ENCODE measurements at places on chromosomes 2 and 18. TPM values are rescaled to one million over a fixed set of nuclear protein-coding genes. Genes with fewer than 3 reads are reported as not detected.

CD8B2 gene
- not detected for total RNA-seq

SATB2 gene
- 14.8 TPM for total RNA-seq

HOXD3 gene
- total RNA-seq = not detected

VWC2L gene
- not detected for total RNA-seq

PDCD1 gene
- total RNA-seq = 0.08 TPM

NCKAP5 gene
- total RNA-seq = not detected

HAUS1 gene
- total RNA-seq = 45.8 TPM

ANKRD30B gene
- not detected for total RNA-seq

ANKRD30BL gene
- not detected for total RNA-seq

VSNL1 gene
- not detected for total RNA-seq

GULP1 gene
- 77.2 TPM for total RNA-seq

EPAS1 gene
- 16.5 TPM for total RNA-seq

HSBP1L1 gene
- total RNA-seq = not detected

DTNA gene
- 12.4 TPM for total RNA-seq

INPP5D gene
- 0.47 TPM for total RNA-seq

ATOH8 gene
- 98.9 TPM for total RNA-seq

DNA sequence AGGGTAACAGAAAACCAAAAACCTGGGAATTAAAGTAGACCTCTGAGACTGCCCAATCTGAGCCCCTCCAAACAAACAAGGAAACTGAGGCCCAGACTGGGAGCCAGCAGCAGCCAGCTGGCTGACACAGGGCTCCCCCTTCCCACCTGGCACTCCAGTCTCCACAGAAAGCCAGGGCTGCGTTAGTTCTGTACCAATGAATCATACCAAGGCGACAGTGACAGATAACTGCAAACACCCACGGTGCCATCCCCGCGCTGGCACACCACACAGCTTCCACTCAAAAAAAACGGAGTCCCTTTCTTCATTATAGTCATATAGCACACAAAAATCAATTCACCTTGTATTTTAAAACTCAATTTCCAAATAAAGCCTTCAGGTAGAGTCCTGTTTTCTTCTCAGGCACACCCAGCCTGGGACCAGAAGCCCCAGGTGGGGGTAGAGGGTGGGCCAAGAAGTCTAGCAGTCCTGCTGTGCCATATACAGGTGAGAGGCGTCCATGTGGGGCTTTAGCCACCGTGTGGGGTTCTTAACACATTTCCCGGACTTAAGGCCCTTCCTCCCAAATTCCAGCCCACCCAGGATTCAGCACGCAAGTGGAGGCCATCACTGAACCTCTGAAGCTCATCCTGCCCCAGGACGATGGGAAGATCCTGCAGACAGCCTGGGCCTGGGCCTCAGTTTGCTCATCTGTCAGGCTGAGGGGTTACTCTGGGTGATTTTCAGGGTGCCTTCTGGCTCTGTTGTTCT is 1.2 kb downstream of the PER2 start:
- H3K4me3 ChIP-seq = peak overlapping the region; percentile 63
- H3K4me1 ChIP-seq = peaks cover 31% of the 10 kb centered on the region
- DNase-seq = peak; percentile 17
- H3K36me3 ChIP-seq = no peaks in the 10 kb centered on the region

DNA sequence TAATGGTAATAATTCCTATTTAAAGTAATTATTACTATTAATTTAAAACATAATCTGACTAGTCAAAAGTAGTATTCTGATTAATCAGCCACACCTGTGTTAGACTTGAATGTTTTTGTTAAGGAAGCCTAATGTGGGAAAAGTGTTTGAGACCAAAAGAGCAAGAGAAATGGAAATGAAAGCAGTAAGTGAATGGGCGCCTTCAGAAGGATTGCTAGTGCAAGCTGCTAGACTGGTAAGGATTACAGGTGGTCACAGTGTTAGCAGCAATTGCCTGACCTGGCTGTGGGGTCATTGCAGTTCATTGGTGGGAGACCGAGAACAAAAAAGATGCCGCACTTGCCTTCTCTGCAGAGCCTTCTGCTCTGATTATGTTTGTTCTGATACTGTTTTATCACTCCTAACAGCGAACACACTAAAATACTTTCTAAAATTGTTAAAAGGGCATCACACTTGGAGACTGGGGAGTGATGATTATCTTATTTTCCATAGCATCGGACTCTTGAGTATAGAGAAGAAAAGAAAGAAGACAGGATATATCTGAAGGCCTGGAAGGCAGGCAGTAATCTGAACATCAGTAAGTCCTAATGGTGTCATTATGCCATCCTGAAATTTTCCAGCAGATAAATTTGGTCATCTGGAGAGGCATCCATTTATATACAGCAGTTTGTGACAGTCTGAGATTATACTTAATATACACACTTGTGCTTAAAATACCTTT is 5.8 kb downstream of the SOCS6 start:
- H3K27me3 ChIP-seq = no peaks in the 10 kb centered on the region
- no peak overlapping the region for H3K4me3 ChIP-seq
- H3K27ac ChIP-seq = no peak overlapping the region
- H3K4me1 ChIP-seq = no peaks in the 10 kb centered on the region

DNA sequence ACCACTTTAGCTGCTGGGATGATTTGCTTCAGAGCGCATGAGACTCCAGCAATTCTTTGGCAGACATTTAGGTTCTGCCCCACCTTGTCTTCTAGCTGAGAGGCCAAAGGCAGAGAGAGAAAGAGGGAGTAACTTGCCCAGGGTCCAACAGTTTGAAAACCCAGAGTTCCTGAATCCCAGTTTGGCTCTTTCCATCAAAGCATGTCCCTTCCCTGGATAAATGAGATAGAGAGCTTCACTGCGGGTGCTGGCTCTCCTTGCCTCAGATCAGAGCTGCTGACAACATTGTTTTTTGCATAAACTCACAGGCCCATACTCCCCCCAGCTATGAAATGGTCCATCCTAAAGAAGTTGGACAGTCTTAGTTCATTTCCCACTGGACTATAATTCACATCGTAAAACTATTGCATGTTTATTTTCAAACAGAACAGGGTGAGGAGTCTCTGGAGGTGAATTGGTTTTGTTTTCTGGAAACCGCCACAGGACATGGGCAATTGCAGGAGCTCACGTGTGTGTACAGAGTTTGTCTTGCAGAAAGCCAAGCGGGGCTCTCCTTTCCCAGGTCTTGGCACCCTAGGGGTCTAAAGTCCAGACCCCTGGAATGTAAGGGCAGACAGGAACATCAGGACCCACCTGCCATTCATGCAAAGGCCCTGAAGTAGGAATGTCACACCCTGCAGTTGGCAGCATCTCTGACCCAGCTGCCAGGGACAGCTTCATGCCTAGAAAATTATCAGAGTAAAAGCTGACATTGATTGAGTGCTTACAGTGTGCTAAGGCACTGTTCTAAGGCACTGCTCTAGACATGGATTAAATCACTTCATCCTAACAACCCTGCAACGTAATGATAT is 25.0 kb upstream of the SLC14A2 start:
- H3K27ac ChIP-seq = no peak overlapping the region
- peaks cover 15% of the 10 kb centered on the region for H3K4me1 ChIP-seq
- no peak overlapping the region for H3K4me3 ChIP-seq
- no peaks in the 10 kb centered on the region for H3K27me3 ChIP-seq
- no peak for DNase-seq

- H3K27ac ChIP-seq = no peak overlapping the region
- no peak overlapping the region for H3K4me3 ChIP-seq
- no peaks in the 10 kb centered on the region for H3K27me3 ChIP-seq
- DNase-seq = no peak
These were observed 230.2 kb upstream of the TNP1 start for GRCh38 chr2:217090024-217090473.

- H3K36me3 ChIP-seq = 0 out of 2 replicates have a peak, but pooled peaks cover 3% of the 10 kb centered on the region
- no peaks in the 10 kb centered on the region for H3K4me1 ChIP-seq
- no peaks in the 10 kb centered on the region for H3K27me3 ChIP-seq
- DNase-seq = no peak
These were observed 31.9 kb downstream of the SPAG16 start for GRCh38 chr2:213316001-213316735.

GRCh38 chr2:20173064-20173463 is 51.9 kb downstream of the SDC1 start:
- no peaks in the 10 kb centered on the region for H3K36me3 ChIP-seq
- no peak overlapping the region for H3K27ac ChIP-seq
- H3K4me3 ChIP-seq = no peak overlapping the region
- H3K27me3 ChIP-seq = peaks cover 11% of the 10 kb centered on the region

GRCh38 chr18:54939361-54939917 is 19.8 kb downstream of the CCDC68 start:
- no peaks in the 10 kb centered on the region for H3K4me1 ChIP-seq
- no peak for DNase-seq
- H3K27ac ChIP-seq = no peak overlapping the region
- H3K4me3 ChIP-seq = no peak overlapping the region
- no peaks in the 10 kb centered on the region for H3K36me3 ChIP-seq

DNA sequence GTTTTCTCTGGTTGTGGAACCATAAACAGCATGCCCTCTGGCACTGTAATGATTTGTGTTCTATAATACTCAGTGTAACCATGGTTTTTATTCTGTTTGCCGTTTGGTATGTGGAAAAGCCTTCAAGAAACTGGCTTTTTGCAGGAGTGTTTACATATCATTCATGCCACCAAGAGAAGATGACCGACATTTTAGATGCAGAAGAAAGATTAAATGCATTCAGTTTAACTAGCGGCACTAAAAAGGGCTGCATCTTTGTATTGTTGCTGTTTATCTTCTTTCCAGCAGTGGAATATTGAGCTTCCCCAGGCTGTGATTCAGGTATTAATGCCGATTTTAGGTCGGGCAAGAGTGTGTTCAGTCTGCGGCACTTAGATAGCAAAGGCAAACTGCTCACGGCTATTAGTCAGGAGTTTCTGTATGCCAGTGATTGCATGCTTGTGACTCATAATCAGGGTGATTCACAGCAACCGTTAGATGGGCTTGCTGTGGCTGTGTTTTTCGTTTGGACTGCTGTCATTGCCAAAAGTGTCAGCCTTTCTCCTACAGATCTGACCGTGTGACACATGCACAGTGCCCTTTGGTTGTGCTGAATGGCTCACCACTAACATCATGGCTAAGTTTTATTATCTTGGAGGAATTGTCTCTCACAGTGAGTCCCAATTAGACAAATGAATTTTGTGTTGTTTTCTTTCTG is 479.7 kb downstream of the PARD3B start:
- H3K4me1 ChIP-seq = peaks cover 3% of the 10 kb centered on the region
- peak overlapping the region; percentile 67 for H3K27ac ChIP-seq
- peak overlapping the region; percentile 49 for H3K4me3 ChIP-seq
- no peaks in the 10 kb centered on the region for H3K27me3 ChIP-seq

- H3K4me1 ChIP-seq = no peaks in the 10 kb centered on the region
- no peak overlapping the region for H3K27ac ChIP-seq
- H3K27me3 ChIP-seq = no peaks in the 10 kb centered on the region
- H3K4me3 ChIP-seq = no peak overlapping the region
- no peaks in the 10 kb centered on the region for H3K36me3 ChIP-seq
These were observed 2.6 kb downstream of the RAB27B start for GRCh38 chr18:54830866-54831265.

GRCh38 chr2:23782646-23783045 is 144.3 kb downstream of the ATAD2B start:
- DNase-seq = no peak
- no peak overlapping the region for H3K4me3 ChIP-seq
- H3K27me3 ChIP-seq = no peaks in the 10 kb centered on the region
- H3K27ac ChIP-seq = no peak overlapping the region
- H3K4me1 ChIP-seq = no peaks in the 10 kb centered on the region

- DNase-seq = peak; percentile 26
- no peaks in the 10 kb centered on the region for H3K27me3 ChIP-seq
- H3K4me1 ChIP-seq = no peaks in the 10 kb centered on the region
- no peaks in the 10 kb centered on the region for H3K36me3 ChIP-seq
- no peak overlapping the region for H3K27ac ChIP-seq
These were observed 2.0 kb downstream of the FMNL2 start for GRCh38 chr2:152336854-152337510.

DNA sequence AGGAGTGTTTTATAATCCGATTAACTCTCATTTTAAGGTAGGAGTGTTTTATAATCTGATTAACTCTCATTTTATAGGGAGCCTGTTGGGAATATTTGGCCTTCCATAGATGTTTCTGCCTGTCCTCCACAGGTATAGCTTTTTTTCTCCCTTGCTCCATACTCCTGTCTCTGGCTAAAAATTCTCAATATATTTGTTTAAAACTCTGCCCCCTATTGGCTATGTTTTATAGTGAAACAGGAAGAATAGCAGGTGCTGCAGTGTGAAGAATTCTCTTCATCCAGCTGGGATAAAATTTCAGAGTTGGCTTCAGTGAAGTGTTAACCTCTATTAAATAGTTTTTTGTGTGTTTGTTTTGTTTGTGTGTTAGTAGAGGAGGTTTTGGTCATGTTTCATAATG is 1046.0 kb upstream of the TMEFF2 start:
- no peaks in the 10 kb centered on the region for H3K27me3 ChIP-seq
- no peak overlapping the region for H3K27ac ChIP-seq
- H3K4me1 ChIP-seq = no peaks in the 10 kb centered on the region
- no peaks in the 10 kb centered on the region for H3K36me3 ChIP-seq

DNA sequence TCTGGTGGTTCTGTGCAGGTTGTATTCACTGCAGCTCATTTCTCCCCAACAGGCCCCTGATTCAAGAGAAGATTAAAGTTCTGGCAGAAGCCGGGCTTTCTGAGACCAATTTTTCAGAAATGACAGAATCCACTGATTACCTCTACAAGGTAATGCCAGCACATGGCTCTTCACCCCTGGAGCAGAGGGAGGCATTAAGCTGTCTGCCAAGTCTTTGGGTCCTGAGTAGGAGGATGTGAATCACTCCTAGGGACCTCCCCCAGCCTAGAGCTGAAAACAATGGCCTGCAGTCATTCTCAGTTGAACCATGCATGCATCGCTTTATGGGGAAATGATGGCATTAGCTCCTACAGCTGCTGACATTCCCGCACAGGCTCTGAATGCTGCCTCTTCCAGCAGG is 20.5 kb upstream of the RPL37A start:
- peaks cover 4% of the 10 kb centered on the region for H3K4me1 ChIP-seq
- peak; percentile 58 for DNase-seq
- H3K27me3 ChIP-seq = no peaks in the 10 kb centered on the region

- H3K27me3 ChIP-seq = no peaks in the 10 kb centered on the region
- H3K4me3 ChIP-seq = no peak overlapping the region
- H3K27ac ChIP-seq = no peak overlapping the region
These were observed 72.5 kb downstream of the DOCK10 start for GRCh38 chr2:224969633-224970260.

DNA sequence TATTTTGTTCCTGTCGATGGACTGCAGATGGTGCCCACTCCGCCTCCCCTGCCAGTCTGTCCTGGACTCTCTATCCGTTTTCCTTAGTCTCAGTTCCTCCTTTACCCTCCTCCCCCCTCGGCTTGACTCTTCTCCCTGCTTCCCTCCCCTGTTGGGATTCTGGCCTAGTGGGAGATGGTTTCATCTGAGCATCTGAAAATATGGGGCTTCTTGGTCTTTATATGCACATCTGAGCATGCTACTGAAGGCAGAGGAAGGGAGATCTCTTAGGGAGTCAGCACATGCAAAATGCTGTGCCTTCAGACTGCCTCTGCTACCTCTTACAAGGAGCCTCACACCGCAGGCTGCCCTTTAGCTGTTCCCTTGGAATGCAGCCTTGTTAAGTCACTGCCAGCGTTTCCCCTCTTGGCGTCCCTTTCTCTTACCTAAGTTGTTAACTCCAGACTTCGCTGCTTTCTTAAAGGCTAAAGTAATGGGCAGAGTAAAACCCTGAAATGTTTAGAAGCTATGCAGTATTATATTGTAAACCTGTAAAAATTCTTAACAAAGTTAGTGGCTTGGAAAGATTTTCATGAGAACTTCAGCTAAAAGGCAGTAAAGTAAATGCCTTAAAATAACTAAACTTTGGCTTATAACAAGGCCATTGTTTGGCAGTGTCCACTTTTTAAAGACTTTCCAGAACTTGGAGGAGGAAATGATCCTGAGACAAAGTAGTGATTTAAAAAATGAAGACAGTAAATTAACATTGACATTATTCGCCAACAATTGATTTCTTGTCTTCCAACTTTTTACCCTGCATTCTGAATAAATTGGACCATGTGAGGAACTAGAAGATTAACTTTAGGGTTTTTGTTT is 49.8 kb downstream of the LDLRAD4 start:
- no peak overlapping the region for H3K27ac ChIP-seq
- no peaks in the 10 kb centered on the region for H3K36me3 ChIP-seq
- H3K4me1 ChIP-seq = no peaks in the 10 kb centered on the region
- DNase-seq = no peak

Measured in SJCRH30 (cell line).